Cardiac muscle cell (in vitro differentiated cells and primary cell): ENCODE measurements at places on chromosomes 13 and 19. TPM values are rescaled to one million over a fixed set of nuclear protein-coding genes. Genes with fewer than 3 reads are reported as not detected.
A peak's percentile ranks its signal among the peaks of the same experiment; 100 is the strongest.

- no peak for DNase-seq
Measured at GRCh38 chr19:45473367-45473681, 5.5 kb downstream of the FOSB start.

DNA sequence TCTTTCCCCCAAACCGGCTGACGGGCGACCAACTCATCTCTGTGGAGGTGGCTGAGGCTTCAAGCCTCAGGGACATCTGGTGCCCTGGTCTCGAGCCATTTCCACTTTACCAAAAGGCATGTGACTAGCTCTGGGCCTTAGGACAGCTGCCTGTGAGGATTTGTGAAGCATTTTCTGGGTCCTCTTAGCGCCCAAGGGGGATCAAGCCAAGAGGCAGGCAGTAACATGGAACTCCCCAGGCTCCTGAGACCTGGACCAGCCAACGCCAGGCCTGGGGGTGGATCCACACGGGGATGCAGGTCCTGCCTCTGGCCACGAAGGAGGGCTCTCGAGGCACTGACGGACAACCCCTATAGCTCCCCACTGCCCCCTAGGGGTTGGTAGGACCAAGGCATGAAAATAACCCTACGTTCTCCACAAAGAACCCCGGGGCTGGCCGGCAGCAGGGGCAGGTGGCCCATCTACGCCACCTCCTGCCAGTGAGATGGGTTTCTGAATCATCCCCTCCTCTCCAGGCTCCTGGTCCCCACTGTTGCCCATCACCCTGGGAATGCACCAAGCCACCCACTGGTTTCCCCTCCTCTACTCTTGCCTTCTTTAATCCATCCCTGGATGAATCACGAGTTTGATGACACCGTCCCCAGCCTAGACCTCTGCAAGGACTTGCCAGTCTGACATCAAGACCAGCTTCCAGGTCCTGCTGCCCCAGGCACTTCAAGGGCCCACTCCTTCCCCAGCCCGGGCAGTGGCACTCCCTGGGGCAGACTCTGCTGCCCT, 7.0 kb upstream of the MYDGF start:
- peak; percentile 52 for DNase-seq

DNA sequence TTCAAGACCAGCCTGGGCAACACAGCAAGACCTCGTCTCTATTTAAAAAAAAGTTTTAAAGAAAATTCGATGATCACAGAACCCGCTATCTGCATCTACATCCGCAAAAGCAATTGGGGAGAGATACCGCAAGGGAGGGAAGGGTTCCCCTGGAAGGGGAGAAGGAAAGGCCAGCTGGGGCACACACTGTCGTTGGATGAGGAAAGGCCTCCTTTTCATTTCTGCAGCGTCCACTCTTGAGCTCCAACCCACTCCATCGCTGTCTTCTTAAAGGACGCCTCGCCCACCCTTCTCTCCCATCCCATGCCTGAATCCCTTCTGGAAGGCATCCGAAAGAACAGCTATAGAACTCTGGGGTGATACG, 3.2 kb upstream of the PRKCG start:
- DNase-seq, result no peak

The NLRP11 gene
- not detected in 2 replicates for total RNA-seq

DNA sequence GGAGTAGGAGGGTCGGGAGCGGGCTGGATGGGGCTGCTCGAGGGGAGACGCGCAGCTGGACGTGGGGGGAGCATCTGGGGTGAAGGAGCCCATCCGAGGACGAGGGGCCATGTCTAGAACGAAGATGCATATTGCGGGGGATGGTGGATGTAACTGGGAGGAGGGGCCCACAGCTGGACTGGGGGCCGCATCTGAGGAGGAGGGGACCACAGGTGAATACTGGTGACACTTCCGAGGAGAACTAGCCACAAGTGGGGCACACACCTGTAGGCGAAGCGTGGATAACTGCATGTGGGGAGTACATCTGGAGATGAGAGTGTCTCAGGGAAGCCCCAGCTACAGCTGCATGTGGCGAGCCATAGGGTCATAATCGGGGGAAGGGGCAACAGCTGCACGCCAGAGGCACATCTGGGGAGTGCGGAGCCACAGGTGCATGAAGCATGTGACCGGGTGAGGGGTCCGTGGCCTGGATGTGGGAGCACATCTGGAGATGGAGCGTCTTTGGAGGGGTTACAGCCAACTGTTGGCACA, 402 bp downstream of the ZSWIM9 start:
- no peak for DNase-seq

The C19orf18 gene
- total RNA-seq, result 1.3 and 1.4 TPM in 2 replicates

- DNase-seq, result no peak
Measured at GRCh38 chr13:43077461-43077860, 54.1 kb downstream of the DNAJC15 start.

GRCh38 chr13:27822873-27823311, 30.6 kb downstream of the GSX1 start:
- DNase-seq, result no peak

- DNase-seq, result no peak
Measured at GRCh38 chr19:42010245-42011126, 16.5 kb upstream of the ATP1A3 start.

- DNase-seq, result no peak
Measured at GRCh38 chr13:40102854-40103253, 447.4 kb downstream of the COG6 start.

The FUT1 gene
- total RNA-seq, result 0.14 and 0.21 TPM in 2 replicates

- no peak for DNase-seq
Measured at GRCh38 chr19:40800339-40800996, 1.5 kb downstream of the EGLN2 start.

DNA sequence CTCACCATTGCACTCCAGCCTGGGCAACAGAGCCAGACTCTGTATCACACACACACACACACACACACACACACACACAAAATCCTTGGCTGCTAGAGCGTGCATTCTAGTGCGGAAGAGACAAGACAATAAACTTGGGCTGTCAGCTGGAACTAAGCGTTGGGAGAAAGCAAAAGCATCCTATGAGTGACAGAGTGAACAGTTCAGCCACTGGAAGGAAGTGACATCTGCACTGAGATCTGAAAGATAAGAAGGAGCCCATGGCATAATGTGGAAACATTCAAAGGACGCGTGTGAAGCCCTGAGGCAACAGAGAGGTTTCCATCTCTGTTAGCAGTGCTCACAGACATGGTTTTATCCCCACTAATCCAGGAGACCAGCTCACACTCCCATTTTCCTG, 3.5 kb upstream of the SLC1A5 start:
- no peak for DNase-seq

DNA sequence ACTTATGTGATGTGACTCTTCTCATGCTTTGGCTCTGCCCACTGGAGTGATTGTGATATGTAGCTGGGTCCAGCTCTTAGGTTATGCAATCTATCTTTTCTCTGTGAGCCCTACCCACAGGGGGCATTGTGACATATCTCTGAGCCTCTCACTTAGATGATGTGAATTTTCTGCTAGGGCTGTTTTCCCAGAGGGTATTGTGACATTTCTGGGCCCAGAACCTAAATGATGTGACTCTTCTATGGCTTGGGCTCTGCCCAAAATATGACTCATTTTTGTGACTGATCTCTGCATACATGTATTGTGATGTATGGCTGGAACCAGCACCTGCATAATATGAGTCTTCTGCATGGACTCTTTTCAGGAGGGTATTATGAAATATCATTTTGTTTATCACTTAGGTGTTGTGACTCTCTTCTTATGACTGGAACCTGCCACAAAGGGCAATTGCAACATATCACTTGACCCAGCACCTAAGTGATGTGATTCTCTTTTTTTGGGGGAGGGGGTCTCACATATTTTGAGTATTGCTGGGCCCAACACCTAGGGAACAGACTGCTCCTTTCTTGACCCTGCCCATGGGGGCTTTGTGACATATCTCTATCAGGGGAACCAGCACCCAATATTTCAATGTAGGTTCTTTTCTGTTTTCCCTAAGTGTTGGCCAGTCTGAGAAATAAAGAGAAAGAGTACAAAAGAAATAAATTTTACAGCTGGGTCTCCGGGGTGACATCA, 12.1 kb upstream of the ZNF254 start:
- peak; percentile 36 for DNase-seq

The KLK3 gene
- not detected in 2 replicates for total RNA-seq

The IRGC gene
- total RNA-seq, result not detected in 2 replicates

The COPE gene
- 306 and 478 TPM in 2 replicates for total RNA-seq

The EIF3K gene
- 504 and 711 TPM in 2 replicates for total RNA-seq

DNA sequence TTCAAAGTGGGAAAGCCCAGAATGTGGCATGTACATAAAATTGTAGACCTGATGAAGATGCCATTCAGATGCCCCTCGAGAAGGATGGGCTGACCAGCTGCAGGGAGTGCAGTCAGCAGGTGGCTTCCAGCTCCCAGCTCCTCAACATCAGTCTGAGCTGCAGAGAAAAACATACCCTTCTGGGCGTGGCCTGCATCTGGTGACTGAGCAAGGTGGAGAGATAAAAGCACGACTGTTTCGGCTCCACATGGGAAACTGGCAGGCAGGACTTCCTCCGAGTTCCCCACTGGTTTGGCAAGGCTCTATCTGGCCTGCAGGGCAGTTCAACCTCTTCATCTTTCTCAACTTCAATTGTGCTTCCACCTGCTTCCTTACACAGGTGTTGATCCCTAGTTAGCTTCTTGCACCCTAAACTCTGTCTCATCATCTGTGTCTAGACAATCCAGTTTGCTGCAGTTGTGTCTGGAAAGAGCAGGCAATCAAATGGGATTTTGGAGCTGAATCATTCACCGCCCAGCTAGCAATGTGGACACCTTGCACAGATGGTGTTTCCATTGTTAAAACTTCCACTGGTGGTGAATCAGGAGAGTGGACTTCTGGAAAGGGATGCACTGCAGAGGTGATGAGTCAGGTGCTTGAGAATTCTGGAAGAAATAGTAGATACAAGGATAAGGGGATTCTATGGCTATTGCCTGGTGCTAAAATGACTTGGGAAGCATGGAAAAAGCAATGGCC, 56.8 kb downstream of the POLR1D start:
- DNase-seq, result no peak

GRCh38 chr19:53864308-53864836, 3.3 kb upstream of the MYADM start:
- no peak for DNase-seq

DNA sequence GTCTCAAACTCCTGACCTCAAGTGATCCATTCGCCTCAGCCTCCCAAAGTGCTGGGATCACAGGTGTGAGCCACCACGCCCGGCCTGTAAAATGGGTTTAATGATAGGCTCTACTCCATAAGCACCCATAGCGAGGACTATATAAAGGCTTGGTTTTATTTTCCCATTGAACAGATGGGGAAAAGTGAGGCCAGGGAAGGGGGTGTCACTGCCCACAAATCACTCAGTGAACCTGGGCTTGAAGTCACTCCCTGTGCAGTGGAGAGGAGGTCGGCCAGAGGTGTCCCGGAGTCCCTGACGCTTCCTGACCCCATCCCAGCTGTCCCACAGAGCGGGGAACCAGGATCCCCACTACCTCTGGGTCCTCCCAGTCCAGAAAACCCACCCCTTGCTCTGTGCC, 14.9 kb downstream of the TLE2 start:
- DNase-seq, result no peak

DNA sequence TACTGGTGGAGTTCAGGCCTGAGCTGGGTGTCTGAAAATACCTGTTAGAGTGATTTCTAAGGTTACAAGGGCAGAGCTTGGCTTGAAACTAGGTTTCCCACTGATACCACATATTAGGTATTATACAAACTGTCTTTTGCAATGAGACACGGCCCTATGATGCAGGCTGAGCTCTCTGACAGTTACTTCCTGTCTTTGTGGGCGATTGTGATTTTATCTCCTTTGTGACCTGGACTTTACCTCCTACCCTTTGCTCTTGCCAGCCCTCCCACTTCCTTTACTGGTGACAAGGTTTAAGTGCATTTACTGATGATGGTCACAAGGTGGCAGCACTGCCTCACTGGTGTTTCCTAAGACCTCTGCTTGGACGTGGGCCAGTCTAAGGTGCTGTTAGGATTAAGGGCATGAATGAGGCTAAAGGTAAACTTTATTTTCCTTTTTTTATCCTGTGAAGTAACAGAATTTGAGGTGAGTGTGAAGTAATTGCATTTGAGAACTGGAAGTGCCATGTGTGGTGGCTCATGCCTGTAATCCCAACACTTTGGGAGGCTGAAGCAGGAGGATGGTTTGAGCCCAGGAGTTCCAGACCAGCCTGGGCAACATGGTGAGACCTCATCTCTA, 7.7 kb upstream of the CXCL17 start:
- DNase-seq, result peak; percentile 92

GRCh38 chr19:7506385-7507328, 9.2 kb upstream of the ZNF358 start:
- DNase-seq, result peak; percentile 68

GRCh38 chr13:102275969-102276368, 125.9 kb downstream of the FGF14 start:
- no peak for DNase-seq
